ENCODE measurements at places on chromosomes 2 and 18.

DNA sequence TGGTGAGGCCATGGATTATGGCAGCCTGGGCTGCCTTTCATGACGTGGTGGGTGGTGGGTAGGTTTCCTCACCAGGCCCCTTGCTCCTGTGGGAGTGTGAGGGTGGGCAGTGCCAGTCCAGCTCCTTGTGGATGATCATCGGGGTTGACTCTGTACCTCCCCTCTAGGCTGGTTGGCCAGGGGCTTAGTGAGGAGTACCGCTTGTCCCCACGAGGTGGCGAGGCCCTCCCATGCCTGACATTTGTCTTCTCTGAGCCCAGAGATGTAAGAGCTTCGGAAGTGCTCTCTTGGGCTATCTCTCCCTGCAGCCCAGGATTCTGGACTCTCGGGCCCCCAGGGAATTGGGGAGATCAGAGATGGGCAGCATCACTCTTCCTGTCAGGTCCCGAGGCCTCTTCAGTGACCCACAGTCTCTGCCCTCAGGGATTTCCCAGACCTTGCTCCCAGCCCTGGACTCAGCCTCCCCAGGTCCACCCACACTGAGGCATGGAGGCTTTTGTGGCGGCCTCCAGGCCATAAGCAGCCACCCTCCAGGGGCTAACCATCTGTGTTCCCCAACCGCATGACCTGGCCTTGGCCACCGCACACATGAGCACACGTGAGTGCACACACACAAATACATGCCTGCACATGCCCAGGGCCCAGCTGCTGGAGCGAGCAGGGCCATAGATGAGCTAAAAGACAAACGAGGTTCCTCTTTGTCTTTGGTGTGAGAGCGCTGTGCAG is 6.5 kb downstream of the SPR start:
- no peak for DNase-seq

GRCh38 chr2:82476094-82476493 is 1983.0 kb downstream of the SUCLG1 start:
- DNase-seq: no peak

DNA sequence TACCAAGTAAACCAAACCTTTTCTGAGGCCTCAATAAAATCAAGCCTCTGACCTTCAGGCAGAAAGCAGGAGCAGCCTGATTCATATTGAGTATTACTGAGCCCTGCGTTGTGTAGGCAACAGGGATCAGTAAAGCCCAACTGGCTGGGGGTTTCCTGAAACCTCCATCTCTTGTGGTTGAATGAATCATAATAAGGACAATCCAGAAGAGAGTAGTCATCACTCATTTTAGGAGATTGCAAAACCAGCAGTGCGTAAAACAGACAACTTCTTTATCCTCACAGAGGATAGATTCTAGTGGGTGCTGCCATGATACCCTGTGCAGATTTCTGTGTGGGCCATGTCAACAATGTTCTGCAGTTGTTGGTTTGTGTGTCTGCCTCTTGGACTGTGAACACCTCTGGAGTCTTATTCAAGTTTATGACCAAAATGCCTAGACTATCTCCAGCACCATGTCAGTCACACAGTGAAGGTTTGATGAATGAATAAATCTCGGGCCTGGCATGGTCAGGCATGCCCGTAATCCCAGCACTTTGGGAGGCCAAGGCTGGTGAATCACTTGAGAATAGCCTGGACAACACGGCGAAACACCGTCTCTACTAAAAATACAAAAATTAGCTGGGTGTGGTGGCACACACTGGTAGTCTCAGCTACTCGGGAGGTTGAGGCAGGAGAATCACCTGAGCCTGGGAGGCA is 51.8 kb upstream of the RAB27B start:
- no peak for DNase-seq

- no peak for DNase-seq
Measured at GRCh38 chr2:98565286-98565860, 42.9 kb downstream of the COA5 start.

DNA sequence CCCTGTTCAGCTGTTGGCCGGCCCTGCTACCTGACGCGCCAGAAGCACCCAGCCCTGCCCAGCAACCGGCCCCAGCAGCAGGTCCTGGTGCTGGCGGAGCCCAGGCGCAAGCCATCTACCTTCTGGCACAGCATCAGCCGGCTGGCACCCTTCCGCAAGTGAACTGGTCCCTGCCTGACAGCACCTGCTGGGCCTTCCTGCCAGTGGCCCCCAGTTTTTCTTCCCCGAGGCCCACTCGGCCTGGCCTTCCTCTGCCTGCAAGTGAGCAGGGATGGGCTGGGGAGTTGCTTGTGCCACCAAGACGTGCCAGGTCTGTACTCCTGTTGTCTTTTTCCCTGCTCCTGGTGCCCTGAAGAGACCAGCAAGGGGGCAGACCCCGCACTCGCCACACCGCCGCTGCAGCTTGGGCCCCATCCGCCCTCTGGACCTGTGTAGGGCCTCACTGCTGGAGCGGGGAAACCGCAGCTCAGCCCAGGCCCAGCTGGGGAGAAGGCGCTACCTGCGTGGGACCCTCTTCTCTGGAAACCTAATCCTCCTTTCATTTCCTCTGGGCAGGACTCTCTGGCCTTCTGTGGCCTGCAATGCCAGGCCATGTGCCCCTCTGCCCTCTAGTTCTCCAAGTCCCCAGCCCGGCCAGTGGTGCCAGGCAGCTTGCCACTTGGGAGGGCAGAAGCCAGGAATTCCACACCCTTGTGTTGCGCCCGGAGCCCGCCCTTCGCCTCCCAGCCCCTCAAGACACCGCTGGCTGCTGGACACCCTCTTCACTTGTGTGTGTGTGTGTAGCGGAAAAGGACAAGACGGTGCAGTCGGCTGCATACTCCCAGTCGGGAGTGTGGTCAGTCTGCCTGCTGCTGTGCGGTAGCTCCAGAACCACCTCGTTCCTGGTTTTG is 47.0 kb downstream of the FAM168B start:
- no peak for DNase-seq

GRCh38 chr2:40654346-40654745 is 202.5 kb upstream of the SLC8A1 start:
- DNase-seq: no peak

DNA sequence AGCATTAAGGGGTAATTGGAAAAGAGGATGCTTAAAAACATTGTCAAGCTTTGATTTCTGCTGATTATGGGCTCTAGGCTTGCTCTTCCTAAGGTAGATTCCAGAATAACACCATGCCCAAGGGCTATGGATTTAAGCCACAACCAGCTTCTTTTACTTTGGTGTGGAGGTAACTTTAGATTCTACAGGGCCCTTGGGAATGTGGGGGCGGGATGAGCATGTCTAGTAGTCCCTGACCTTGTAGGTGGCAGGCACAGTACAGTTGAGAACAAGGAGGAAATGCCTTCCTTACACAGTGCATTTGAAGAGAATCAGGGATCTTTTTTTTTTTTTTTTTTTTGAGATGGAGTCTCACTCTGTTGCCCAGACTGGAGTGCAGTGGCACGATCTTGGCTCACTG is 364.2 kb downstream of the NYAP2 start:
- DNase-seq: no peak

DNA sequence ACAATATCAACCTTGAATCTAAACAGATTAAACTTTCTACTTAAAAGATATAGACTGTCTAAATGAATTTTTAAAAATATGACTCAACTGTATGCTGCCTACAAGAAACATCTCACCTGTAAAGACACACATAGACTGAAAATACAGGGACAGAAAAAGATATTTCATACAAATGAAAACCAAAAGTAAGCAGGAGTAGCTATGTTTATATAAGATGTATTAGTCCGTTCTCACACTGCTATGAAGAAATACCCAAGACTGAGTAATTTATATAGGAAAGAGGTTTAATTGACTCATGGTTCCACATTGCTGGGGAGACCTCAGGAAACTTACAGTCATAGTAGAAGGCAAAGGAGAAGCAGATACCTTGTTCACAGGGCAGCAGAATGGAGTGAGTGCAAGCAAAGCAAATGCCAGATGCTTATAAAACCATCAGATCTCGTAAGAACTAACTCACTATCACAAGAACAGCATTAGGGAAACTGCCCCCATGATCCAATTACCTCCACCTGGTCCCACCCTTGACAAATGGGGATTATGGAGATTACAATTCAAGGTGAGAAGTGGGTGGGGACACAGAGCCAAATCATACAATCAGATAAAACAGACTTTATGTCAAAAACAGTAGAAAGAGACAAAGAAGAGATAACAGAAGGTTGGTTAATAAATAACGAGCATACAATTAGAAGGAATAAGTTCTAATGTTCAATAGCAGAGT is 214.4 kb upstream of the SLC39A10 start:
- DNase-seq: no peak

- no peak for DNase-seq
Measured at GRCh38 chr18:31273812-31274527, 44.0 kb upstream of the DSG1 start.

- no peak for DNase-seq
Measured at GRCh38 chr2:204207866-204208265, 271.3 kb downstream of the ICOS start.

DNA sequence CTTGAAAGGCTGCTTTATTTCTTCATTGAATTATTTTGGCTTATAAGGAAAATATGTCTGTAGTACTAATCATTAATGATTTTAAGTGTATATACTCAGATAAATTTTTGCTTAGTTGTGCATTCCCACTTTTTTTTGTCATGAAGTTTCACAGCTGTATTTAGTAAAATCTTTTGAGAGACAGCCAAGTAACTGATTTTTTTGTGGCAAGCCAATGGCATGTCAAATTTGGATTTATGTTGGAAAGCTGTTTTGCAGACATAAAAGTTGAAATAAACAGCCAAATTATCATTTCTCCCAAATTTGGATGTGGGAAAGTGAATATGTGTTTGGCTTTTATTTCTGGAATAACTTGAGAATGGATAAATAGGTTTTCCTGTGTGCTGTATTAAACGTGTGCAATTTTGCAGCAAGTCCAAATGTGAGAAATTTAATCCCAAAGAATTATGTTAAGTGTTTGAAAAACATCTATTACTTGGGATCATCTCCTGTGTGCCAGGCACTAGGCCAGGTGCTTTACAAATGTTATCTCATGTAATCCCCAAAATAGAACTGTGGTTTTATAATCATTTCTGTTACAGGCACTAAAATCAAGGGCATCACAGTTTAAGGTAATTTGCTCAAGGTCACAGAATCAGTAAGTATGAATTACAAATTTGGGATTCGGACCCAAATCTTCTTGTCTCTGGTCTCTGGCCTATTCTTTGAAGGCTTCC is 160.4 kb downstream of the PTPRM start:
- no peak for DNase-seq

GRCh38 chr2:98604547-98604946 is 3.8 kb downstream of the COA5 start:
- DNase-seq: no peak

GRCh38 chr2:172736424-172737174 is 954 bp downstream of the RAPGEF4 start:
- DNase-seq: no peak

DNA sequence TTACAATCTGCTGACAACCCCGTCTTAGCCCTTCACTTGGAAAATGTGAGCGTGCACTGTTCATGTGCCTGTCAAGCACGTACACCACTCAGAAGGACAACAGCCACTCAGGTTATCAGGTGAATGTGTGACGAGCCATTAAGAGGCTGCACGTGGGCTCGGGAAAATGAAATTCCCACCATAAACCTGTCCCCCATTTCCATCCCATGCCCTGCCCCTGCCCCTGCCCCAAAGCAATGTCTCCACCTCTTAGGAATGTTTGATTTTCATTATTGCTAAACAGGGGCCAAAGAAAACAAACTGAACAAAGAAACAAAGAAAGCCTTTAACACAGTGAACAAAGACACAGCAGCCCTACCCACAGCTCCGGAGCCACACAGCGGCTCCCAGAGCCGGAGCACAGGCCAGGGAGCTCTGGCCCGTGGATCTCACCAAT is 90.5 kb downstream of the TMEM18 start:
- DNase-seq: no peak

DNA sequence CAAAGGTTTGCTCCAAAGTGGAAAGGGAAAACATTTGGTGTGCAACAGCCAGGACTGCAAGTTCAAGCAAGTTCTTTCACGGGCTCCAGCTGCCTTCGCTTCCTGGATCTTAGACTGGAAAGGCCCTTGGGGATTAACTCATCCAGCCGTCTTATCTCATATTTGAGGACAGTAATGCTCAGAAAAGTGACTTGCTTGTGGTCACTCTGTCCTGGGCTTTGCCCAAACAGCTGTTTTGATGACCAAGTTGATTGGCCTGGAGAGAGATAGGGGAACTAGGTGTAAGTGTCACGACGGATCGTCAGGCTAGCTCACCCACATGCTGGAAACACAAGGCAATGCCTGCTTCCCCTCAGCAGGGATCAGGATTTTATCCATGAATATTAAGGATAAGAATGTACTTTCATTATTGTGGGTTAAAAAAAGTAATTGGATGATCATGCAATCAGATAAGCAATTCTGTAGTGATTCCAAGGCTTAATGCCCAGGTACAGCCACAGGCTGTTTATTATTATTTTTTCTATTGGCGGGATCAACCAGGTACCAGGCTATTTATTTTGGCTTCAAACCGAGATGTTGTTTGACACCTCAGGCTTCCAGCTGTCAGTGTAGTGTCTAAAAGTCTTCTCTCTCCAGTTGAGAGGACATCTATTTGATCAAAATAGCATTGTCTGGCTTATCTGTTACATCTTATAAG is 162.5 kb upstream of the EPAS1 start:
- no peak for DNase-seq

DNA sequence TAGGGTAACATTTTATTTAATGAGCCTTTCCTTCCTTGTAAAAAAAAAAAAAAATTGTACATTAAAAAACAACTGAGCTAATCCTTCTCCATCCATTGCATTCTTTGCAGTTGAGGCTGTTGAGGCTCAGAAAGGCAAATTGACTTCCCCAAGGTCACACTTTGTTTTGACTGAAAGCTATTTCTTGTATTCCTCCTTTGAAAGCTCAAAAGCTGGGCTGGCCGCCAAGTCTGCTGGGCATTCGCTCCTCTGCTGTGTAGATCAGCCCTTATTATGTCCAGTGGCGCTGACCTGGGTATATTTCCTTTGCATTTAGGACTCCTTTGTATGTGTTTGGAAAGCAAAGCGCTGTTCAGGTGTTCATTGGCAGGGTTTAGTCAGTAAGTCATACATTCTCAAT is 44.0 kb downstream of the SGPP2 start:
- DNase-seq: no peak

- no peak for DNase-seq
Measured at GRCh38 chr18:61628085-61628484, 264.7 kb downstream of the RNF152 start.

DNA sequence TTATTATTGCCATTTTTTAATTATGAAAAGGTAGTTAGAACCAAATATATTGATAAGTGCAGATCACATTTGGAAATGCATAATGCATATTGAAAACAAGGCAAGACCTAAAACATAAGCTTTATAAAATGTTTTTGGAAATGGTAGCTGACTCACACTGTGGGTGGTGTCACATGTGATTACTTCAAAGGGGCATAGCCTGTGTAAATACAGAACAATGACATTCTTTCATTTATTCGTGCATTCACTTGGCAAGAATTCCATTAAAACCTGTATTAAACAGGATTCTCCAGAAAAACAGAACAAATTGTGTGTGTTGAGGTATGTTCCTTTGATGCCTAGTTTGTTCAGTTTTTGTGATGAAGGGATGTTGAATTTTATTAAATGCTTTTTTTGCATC is 427.3 kb upstream of the ST6GAL2 start:
- no peak for DNase-seq

- no peak for DNase-seq
Measured at GRCh38 chr2:170582313-170582712, 132.8 kb upstream of the SP5 start.

GRCh38 chr2:39455826-39456225 is 18.7 kb upstream of the MAP4K3 start:
- DNase-seq: no peak

GRCh38 chr2:108270346-108270745 is 18.3 kb upstream of the SULT1C2 start:
- DNase-seq: no peak

- no peak for DNase-seq
Measured at GRCh38 chr18:46449499-46449898, 207.5 kb downstream of the LOXHD1 start.

Data from cerebellar nuclear complex (tissue), 1 donor.